ENCODE measurements at places on chromosomes 6 and 20. TPM values are rescaled to one million over a fixed set of nuclear protein-coding genes. Genes with fewer than 3 reads are reported as not detected.

The EMILIN3 gene
- total RNA-seq, result 7.5 TPM

The ARMC12 gene
- total RNA-seq, result 2.7 TPM

The RPS10 gene
- total RNA-seq, result 1,641 TPM

The PRDM13 gene
- total RNA-seq, result 0.14 TPM

The SLC32A1 gene
- total RNA-seq, result 0.09 TPM

The ACTL10 gene
- total RNA-seq, result 0.75 TPM

The C20orf141 gene
- total RNA-seq, result not detected

The TMEM74B gene
- 3.3 TPM for total RNA-seq

The TMEM244 gene
- not detected for total RNA-seq

The COL20A1 gene
- 10.2 TPM for total RNA-seq

DNA sequence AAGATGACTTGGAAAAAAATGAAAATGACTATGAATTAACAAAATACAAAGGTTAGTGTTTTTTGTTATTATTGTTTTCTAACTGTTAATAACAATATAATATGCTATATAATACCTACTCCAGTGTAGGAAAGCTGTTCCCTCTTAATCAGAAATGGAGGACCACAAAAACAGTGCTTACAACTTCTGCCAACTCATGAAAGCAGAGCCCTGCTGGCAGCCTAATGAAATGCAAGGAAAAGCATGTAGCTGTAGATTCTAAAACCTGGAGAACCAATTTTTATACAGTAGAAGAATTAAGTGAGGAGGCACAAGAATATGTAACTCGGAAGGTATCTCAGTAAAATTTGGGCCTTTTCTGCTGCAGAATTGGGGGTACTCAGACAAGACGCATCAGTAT is 29.4 kb downstream of the PHIP start:
- H3K4me1 ChIP-seq, result peaks cover 3% of the 10 kb centered on the region
- peak; percentile 8 for DNase-seq
- no peaks in the 10 kb centered on the region for H3K27me3 ChIP-seq
- peaks cover 25% of the 10 kb centered on the region for H3K36me3 ChIP-seq

DNA sequence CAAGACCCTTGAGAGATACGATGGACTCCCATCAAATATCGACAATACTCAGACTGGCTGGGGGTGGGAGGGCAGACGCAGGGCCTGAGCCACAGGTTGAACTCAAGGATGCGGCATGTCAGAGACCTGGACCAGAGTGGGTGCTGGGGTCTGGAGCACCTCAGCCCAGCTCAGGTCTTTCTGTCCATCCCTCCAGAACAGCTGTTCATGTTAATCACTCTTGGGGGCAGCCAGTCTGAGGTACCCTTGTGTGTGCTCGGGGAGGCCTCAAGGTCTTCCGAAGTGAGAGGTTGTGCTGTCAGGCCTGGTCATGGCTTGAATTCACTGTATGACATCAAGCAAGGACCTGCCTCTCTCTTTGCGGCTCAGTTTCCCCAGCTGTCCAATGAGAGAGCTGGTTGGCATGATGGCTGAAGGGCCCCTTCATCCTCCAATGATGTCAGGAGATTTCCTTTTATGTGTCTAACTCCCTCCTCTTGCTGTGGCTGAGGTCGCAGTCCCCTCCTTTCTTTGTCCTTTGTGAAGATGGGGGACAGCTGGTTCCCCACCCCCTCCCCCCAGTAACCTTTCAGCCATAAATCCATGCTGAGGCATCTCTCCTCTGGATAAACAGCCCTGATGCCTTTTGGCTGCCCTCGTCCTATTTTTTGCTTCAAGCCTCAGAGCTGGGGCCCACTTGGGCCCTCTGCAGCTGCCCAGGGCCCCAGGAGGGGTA is 15.3 kb downstream of the MYH7B start:
- no peak overlapping the region for H3K4me3 ChIP-seq
- DNase-seq, result no peak
- peaks cover 14% of the 10 kb centered on the region for H3K4me1 ChIP-seq

DNA sequence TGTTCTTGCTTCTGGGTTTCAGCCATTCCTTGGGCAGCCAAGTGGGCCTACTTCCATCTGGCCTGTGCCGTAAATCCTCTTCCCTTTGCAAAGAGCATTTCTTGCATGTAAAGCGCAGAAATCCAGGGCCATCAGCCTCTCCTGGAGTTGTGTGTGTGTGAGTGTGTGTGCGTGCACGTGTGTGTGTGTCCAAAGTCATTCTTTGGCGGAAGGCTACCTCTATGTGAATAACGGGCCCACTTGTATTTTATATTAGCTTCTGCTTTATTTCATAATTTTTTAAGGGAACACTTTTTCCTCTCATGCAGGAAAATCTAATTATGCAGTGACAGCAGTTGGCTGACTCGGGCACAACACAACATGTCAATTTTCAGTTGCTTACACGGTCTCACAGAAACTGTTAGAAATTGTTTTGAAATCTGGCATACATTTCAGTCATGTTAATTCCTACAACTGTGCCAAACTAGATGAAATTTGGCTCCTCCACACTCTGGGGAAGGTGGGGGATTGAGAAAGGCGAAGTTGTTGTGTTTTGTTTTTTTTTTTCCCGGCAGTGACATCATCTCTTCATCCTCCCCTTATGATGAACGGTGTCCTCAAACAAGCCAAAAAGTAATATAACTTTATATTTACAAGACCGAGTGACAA is 223.7 kb upstream of the TSHZ2 start:
- no peak overlapping the region for H3K4me3 ChIP-seq
- H3K27me3 ChIP-seq, result no peaks in the 10 kb centered on the region
- H3K4me1 ChIP-seq, result no peaks in the 10 kb centered on the region
- no peak for DNase-seq

DNA sequence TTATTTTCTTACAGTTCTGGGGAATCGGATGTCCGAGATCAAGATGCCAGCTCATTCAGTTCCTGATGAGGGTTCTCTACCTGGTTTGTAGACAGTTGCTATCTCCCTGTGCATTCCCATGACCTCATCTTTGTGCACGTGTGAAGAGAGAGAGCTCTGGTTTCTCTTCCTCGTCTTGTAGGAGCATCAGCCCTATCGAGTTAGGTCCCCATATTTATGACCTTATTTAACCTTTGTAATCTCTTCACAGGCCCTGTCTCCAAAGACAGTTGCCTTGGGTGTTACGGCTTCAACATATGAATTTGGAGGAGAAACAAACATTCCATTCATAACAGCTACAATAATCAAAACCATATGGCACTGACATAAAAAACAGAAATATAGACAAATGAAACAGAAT is 455.3 kb downstream of the HACE1 start:
- H3K4me1 ChIP-seq, result peaks cover 5% of the 10 kb centered on the region
- no peak overlapping the region for H3K27ac ChIP-seq
- peaks cover 5% of the 10 kb centered on the region for H3K27me3 ChIP-seq
- no peak overlapping the region for H3K4me3 ChIP-seq

DNA sequence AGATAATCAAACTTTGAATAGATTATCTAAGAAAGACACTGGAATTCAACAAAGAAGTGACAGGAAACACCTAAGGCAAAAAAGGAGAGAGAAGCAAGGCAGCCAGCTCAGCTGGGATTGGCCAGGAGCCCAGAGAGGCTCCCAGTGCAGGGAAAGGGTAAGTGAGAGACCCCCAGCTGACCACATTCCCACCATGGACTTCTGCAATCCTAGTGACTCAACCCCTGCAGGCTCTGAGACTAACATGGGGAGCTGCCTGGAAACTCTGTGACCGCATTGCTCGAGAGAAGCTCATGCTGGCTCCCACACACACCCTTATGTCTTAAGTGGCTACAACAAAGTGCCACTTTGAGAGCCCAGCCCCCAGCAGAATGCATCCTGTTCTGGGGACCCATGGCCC is 215.1 kb downstream of the PACRG start:
- no peak overlapping the region for H3K4me3 ChIP-seq
- peaks cover 17% of the 10 kb centered on the region for H3K4me1 ChIP-seq
- H3K36me3 ChIP-seq, result no peaks in the 10 kb centered on the region
- DNase-seq, result no peak
- peak overlapping the region; percentile 43 for H3K27ac ChIP-seq

GRCh38 chr6:43648248-43648647 is 3.4 kb downstream of the RSPH9 start:
- H3K4me3 ChIP-seq, result peak overlapping the region; percentile 1
- DNase-seq, result no peak
- H3K27ac ChIP-seq, result no peak overlapping the region
- no peaks in the 10 kb centered on the region for H3K27me3 ChIP-seq
- peaks cover 18% of the 10 kb centered on the region for H3K4me1 ChIP-seq

DNA sequence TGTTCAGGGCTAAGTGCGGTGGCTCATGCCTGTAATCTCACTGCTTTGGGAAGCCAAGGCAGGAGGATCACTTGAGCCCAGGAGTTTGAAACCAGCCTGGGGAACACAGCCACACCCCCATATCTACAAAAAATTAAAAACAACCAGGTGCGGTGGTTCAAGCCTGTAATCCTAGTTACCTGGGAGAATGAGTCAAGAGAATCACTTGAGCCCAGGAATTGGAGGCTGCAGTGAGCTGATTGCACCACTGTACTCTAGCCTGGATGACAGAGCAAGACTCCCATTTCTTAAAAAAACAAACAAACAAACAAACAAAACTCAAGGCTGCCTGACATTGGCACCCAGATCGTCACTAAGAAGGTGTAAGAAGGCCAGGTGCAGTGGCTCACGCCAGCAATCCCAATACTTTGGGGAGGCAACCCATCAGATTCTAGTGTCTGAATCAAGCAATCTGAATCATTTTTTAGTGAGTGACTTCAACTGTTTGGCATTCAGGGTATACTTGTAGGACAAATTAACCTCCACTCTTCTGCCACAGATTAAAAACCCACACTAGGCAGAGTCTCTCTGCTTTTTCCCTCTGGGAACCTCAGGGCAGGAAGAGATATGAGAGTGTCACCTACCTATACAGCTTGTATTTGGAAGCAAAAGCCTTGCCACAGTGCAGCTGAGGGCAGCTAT is 6.1 kb downstream of the PLAGL2 start:
- H3K4me1 ChIP-seq, result peaks cover 39% of the 10 kb centered on the region
- no peak overlapping the region for H3K27ac ChIP-seq
- DNase-seq, result no peak
- H3K27me3 ChIP-seq, result no peaks in the 10 kb centered on the region
- no peak overlapping the region for H3K4me3 ChIP-seq

DNA sequence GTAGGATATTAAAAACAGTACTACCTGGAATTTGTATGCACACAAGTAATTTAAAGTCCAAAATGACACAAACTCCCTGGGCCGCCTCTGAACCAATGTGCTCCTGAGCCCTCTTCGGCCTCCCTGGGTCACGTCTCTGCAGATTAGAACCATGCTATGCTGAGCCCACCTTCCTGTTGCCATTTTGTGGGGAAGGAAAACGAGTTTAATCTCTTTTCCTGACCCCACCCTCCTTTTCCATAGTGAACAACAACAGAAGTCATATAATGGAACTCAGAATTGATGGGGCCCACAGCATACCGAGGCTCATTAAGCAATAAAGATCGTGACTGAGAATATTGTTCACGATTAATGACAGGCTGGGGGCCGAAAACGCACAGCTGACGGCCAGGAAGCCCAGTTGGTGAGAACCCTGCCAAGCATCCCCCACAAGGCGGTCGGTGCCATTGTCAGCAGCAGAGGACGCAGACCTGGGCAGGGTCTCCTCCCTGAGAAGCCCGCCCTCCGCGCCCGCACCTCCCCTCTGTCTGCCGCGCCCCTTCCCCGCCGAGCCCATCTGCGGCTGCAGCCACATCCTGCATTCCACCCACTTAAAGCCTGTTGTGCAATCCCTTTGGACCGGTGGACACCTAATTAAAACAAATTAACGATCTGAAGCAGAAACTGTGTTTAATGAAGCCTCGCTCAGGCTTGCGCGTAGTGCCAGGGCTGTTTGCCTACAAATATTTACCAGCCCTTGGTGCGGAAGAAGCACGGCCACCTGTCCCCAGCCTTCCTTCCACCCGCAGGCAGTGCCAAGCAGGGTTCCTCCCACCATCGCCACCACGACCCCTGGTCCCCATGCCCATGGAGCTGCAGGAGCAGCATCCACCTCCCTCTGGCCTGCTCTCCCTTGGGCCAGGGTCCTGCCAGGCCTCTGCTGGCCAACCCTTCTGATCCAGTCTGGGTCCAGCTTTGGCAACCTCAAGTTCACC is 68.1 kb downstream of the DLL1 start:
- no peaks in the 10 kb centered on the region for H3K36me3 ChIP-seq
- no peak overlapping the region for H3K4me3 ChIP-seq
- peaks cover 12% of the 10 kb centered on the region for H3K4me1 ChIP-seq
- H3K27ac ChIP-seq, result no peak overlapping the region

GRCh38 chr20:62381842-62382241 is 5.1 kb upstream of the RPS21 start:
- H3K36me3 ChIP-seq, result peaks cover 12% of the 10 kb centered on the region
- no peaks in the 10 kb centered on the region for H3K27me3 ChIP-seq
- DNase-seq, result no peak
- H3K4me3 ChIP-seq, result peak overlapping the region; percentile 22

DNA sequence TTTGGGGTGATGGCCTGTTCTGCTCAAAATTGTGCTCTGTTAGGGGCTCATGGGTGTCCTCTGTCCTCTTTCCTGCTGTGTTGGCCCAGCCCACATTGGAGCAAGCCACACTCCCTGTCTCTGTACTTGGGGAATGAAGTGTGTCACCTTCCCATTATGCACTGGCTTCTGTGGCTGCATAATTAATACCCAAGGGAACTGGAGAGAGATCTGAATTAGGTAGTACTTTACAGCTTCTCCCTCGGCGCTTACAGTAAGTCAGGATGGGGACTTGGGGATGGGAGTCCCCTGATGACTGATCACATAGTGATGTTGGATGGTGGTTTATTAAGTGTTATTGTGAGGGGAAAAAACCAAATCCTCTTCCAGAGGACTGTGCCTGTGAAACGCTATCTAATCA is 116.6 kb downstream of the FOXO3 start:
- peaks cover 2% of the 10 kb centered on the region for H3K36me3 ChIP-seq
- no peak for DNase-seq
- H3K27me3 ChIP-seq, result no peaks in the 10 kb centered on the region
- H3K27ac ChIP-seq, result no peak overlapping the region
- peaks cover 32% of the 10 kb centered on the region for H3K4me1 ChIP-seq
- H3K4me3 ChIP-seq, result no peak overlapping the region

DNA sequence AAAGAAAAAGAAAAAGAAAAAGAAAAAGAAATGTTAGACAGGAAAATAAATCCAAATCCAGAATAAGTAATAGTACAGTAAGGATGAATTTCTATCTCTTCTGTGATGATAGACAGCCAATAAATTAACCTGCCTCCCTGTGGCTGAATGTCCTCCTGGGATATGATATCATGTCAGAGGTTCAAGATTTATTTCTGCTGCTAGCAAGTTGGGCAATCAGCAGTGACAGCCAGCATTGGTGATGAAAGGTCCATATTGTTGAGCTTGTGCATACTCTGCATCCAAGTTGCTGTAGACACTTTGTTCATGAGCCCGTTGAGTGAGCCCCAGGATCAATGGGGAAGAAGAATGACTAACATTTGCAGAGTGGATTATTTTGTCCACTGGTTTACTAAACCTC is 44.9 kb upstream of the CEP85L start:
- H3K27ac ChIP-seq, result no peak overlapping the region
- H3K4me1 ChIP-seq, result peaks cover 13% of the 10 kb centered on the region
- no peaks in the 10 kb centered on the region for H3K27me3 ChIP-seq
- H3K4me3 ChIP-seq, result no peak overlapping the region
- no peak for DNase-seq

DNA sequence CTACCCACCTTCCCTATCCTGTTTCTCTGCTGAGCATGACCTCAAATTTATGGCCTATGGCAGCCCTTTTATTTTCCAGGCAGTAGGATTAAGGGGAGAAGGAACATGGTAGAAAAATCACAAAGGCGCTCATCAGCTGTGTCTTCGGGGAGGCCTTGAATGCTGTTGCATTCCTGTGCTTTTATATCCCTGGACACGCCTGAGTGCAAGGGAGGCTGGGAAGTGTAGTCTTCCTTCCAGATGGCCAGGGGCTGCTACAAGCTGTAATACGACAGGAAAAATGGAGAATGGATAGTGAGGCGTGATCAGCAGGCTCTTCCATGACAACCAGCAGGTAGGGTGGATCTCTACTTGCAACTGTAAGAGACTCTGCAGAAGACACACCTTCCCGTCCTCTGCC is 210.9 kb upstream of the GGTLC1 start:
- H3K27ac ChIP-seq, result no peak overlapping the region
- no peaks in the 10 kb centered on the region for H3K36me3 ChIP-seq
- H3K27me3 ChIP-seq, result no peaks in the 10 kb centered on the region
- H3K4me1 ChIP-seq, result peaks cover 4% of the 10 kb centered on the region
